ENCODE measurements at places on chromosomes 5 and 9.

DNA sequence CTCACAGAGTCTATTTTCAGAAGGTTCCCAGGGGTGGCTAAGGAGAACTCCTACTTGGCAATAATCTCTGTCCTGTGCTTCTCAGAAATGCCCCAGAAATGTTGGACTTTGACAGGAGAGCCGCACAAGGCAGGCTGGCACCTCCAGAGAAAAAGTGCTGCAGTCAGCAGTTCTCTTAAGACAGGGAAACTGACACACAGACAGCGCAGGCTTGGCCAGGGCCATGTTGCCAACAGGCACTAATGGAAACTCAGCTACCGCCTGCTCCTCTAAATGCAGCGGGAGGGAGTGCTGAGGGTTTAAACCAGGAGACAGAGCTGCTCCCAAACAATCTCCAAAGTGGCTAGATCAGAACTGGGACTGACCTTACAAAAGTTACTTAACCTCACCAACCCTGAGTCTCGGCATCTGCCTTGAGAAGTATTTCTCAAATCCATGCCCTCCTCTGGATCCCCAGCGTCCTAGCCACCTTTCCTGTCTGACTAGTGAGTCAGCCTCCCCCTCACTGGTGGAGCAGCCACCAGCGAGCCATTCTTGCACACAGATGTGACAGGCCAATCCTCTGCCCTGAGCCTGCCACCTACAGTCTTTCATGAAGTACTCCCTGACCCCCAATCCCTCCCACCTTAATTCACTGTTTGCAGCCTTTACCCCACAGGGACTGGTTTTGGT is 186.4 kb downstream of the CDK5RAP2 start:
- DNase-seq = peak; percentile 44

GRCh38 chr9:16290169-16290568 is 580.3 kb downstream of the BNC2 start:
- DNase-seq = no peak

- no peak for DNase-seq
Observed at GRCh38 chr5:161190778-161191177, 338.8 kb upstream of the ATP10B start.

DNA sequence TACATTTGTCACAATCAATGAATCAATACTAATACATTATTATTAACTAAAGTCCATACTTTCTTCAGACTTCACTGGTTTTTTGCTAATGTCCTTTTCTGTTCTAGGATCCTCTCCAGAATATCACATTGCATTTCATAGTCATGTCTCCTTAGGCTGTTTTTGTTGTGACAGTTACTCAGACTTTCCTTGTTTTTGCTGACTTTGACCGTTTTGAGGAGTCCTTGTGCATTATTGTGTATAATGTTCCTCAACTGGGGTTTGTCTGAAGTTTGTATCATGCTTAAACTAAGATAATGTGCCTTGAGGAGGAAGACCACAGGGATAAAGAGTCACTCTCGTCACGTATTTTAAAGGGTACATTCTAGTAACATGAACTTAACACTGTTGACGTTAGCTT is 376.9 kb downstream of the NTRK2 start:
- DNase-seq = no peak

- peak; percentile 48 for DNase-seq
Observed at GRCh38 chr9:135809166-135809565, 98.2 kb downstream of the CAMSAP1 start.

DNA sequence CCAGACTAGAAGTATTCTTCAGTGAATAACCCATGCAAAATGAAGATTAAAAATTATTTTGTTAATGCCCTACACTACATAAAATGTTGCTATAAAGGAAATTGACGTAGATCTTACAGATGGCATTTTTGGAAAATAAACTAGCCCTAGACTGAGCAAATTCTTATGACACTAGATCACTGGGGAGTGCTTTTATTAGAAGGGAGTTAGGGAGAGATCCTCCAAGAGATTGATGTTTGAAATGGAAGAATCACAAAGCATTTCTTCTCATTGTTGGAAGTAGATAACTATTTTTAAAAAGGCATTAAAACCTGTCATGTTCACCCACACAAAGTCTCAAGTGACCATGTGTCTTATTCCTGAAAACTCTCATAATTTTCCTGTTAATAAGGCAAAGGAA is 351.1 kb upstream of the TLE4 start:
- DNase-seq = peak; percentile 84

DNA sequence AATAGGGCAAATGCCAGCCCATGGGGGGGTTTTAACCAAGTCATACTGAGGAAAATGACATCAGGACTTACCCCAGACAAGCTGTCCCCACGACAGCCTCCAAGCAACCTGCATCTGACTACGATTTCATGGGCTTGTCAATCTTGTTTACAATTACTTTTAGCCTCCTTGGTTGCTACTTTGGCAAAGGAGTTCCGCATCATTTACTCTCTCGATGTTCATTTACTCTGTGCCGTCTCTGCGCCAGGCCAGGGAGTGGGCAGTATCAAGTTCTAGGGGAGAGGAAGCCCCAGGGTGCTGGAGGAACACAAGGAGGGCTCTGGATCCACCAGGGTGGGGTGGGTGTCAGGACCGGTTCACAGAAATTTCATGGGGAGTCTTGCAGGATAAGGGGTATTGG is 23.9 kb downstream of the PTPN3 start:
- DNase-seq = no peak

DNA sequence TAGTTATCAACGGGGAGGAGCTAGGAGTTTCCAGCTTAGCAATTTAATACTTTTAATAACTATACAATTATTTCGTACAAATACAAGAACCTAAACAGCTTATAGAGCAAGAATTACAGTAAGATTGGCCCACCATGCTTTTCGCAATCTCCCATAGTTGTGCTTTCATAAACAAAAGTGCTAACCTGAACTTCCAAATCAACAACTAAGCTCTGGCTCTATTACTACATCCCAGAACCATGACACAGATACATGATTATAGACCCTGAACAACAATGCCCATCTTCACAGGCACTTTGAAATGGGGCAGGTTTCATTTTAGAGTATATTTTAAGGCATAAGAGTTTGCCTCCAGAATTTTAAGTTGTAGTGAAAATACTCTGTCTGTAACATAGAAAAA is 203.5 kb downstream of the DMRTA1 start:
- DNase-seq = no peak

DNA sequence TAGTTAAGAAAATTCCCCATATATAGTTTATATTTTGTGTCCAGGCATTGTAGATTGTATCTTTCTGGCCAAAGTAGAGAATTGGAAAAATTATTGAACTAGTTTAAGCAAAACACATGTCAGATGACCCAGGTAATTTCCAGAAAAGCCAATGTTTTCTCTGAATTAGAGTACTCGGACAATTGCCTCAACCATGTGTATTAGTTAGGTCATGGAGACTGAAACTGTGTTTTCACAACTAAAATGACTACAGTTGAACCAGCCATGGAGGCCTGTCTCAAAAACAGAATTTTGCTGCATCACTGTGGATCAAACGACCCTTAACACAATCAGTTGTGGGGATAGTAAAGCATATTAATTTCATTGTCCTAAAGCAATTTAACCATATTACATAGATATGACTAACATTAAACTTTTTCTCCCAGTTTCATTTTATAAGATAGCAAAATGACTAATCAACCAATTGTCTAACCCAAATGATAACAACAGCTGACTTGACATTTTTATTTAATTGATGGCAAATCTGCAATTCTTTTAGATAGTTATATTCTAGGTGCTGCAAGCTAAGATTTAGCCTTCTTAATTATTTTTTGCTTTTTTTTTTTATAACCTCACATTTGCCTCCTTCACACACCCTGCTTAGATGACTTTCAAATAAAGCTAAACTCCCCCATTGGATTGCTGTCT is 39.2 kb upstream of the SPDL1 start:
- no peak for DNase-seq

DNA sequence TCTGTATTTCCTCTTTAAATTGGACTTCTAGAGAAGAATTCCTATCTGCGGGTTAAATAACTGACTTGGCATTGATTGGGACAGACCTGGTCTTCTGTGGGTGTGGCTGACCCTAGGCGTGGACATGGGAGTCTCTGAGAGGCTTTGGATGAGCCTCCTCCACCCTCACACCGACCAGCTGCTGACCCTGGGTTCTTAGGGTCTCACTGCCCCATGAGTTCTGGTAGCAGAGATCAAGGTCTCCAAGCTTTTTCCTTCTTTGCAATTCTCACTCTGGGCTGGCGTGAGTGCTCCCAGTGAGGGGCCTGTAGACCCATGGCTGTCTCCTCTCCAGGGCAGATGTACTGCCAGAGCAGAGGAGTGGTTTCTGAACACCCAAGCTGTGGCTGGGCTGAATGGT is 41.6 kb upstream of the PITX1 start:
- no peak for DNase-seq

DNA sequence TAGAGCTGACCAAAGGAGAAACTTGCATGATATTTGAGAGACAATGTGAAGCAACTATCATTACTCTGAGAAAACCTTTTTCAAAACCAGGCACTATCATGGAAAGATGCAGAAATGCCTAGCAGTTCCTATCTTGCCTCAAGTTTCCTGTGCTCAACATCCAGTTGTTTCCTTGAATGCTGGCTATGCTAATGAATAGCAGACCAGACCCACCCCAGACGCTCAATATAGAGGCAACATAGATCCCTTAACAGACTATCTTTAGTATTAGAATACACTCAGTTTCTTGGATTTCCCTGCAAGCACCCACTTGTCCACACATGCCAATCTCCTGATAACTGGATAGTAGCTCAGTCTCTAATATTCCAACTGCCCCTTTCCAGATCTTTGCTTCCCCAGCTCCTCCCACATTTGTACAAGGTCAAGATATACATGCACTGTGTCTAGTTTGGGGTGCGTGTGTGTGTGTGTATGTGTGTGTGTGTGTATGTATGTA is 93.3 kb upstream of the PCSK5 start:
- no peak for DNase-seq

GRCh38 chr5:38816083-38817030 is 29.5 kb upstream of the OSMR start:
- no peak for DNase-seq

- no peak for DNase-seq
Observed at GRCh38 chr5:98813755-98814154, 40.3 kb downstream of the RGMB start.

GRCh38 chr9:13814647-13815400 is 499.1 kb downstream of the NFIB start:
- DNase-seq = no peak

DNA sequence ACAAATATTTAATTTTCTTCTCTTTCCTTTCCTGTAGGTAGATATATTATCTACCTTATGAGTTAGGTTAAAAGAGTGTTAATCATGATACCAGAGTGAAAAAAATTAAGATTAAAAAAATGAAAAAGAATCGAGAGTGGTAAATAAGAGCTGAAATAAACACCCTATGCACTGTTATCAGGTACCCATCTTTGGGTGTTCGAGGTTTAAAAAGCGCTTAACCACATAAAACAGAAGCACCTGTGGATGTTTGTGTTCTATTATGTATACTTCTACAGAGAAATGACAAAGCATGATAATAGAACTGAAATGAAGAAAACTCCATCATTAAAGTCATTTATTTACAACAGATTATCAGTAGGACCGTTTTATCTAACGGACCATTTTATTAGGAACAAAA is 25.7 kb upstream of the GCNT4 start:
- DNase-seq = no peak

- peak; percentile 83 for DNase-seq
Observed at GRCh38 chr5:88883059-88883835, at the start of gene MEF2C. MEF2C (minus strand) TSS chr5:88883184; CDS start chr5:88823788, 59,396 bp downstream.

GRCh38 chr5:4662756-4663155 is 477.4 kb upstream of the ADAMTS16 start:
- DNase-seq = peak; percentile 49

DNA sequence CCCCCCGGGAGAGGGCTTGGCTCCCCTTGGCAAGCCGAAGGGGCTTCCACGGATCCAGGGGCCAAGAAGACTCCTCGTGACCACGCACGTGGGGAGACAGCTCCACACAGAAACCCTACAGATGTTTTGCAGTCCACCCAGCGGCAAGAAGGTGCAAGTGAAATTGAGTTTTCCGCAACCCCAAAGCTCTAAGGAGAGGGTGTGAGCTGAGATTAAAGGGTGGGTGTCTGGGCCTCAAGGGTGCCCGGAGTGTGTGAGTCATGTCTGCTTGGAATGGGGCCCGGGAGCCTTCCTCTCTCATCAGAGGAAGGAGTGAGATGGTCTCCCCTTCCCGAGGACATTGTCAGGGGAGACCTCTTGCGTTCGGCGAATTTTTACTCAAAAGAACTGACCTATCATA is 79.1 kb downstream of the OLFM1 start:
- no peak for DNase-seq

DNA sequence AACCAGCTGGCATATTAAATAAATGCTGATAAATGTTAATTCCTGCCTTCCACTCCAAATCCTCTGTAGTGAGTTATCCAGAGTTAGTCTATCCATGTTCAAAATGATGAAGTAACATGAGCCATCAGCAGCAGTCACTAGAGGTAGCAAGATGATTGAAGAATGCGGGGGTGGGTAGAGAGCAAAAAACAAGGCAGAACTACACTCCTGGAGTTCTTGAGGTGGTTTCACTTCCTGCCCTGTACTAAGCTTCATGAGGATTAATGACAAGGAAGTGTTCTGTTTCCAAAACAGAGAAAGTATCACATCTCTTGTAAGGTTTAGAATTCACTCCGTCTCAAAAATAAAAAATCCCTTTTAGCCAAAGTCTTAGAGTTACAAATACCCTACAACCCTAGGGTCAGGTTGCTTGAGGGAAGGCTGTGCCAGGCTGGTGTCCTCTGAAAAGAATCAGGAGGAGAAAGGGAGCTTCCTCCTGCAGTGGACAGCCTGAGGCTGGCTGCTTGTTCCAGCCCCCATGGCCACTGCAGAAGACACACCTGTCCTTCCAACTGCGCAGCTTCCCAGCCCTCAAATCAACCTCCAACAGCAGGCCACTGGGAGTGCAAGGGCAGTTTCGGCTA is 180.2 kb downstream of the DENND1A start:
- peak; percentile 26 for DNase-seq

- no peak for DNase-seq
Observed at GRCh38 chr5:118544887-118545449, 443.4 kb downstream of the DTWD2 start.
